ENCODE measurements at places on chromosomes 7 and 10.

DNA sequence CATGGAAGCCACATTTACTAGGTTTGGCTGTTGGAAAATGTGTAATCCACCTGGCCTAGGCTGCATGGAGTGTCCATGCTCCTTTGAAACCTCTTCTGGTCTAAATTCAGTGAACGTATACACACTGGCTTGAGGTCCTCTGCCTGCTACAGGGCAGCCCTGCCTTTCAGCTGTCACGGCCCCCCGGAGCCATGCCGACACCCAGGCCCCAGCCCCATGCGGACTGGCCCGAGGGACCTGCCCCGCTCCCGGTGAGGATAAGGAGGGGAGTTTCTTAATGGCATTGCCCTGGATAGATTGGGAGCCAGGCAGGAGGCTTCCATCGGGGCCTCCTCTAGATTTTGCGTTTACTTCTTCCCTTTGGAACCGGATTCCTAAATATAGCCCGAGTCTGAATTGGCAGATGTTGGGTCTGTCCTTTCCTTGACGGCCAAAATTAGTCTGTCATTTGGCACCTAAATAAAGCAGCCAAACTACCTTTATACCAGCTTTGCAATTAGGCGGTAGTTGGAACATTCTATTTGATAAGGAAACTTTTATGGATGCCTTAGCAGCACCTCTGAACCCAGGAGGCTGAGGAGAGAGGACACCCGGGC lies 72.1 kb upstream of the SH2B2 start:
- DNase-seq: no peak

- no peak for DNase-seq
These were observed 51.7 kb downstream of the LAMB1 start for GRCh38 chr7:107951172-107951787.

GRCh38 chr10:132590094-132590751 lies 52.6 kb downstream of the INPP5A start:
- DNase-seq: no peak

GRCh38 chr7:132577206-132578049 lies 1.2 kb upstream of the PLXNA4 start:
- no peak for DNase-seq

DNA sequence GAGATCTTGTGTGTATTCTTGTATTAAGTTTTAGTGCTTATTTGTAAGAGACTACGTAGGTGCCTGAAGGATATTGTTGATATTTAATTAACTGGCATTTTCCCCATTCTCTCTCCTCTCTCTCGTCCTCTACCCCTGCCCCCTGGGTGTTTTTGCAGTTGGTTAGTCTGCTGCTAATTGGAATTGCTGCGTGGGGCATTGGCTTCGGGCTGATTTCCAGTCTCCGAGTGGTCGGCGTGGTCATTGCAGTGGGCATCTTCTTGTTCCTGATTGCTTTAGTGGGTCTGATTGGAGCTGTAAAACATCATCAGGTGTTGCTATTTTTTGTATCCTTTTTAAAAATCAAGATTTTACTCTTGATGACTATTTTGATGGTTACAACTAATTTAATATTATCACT lies 22.5 kb downstream of the TSPAN13 start:
- no peak for DNase-seq

DNA sequence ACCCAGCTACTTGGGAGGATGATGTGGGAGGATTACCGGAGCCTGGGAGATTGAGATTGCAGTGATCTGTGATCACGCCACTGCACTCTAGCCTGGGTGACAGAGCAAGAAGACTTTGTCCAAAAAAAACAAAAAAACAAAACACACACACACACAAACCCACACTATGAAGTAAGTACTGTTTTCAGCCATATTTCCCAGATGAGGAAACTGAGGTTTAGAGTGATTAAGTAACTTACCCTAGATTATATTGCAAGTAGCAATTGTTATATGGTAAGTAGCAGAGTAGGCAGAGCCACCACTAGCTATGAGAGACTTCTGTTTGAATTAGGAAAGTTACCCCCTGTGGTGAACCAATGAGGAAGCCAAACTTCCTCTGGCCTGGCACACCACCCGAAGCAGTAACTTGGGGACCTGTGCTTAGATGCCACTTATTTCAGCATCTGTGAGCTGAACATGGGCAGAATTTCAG lies 61.9 kb downstream of the MCU start:
- DNase-seq: peak; percentile 69

- no peak for DNase-seq
These were observed 99.4 kb downstream of the CTBP2 start for GRCh38 chr10:125060826-125061556.

GRCh38 chr10:123677556-123677955 lies 11.4 kb downstream of the GPR26 start:
- no peak for DNase-seq

DNA sequence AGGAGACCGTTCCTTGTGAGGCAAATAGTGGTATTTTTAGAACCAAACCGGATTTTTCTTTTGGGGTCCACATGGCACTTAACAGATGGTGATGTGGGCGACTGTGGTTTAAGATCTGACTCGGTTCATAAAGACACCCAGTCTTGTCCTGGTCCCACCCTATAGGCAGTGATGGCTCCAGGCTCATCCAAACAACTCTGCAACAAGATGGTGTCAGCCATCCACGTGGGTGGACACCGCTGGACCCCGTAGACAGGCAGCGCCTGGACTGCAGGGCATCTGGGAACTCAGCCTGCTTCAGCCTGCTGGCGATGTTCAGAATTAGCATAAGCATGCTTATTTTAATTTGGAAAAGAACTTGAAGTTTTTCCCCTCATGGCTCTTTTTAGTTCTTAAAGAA lies 258.4 kb upstream of the FZD1 start:
- DNase-seq: no peak

GRCh38 chr7:51602376-51602775 lies 285.8 kb upstream of the COBL start:
- DNase-seq: no peak

- no peak for DNase-seq
These were observed 26.7 kb downstream of the SHH start for GRCh38 chr7:155785536-155785935.

DNA sequence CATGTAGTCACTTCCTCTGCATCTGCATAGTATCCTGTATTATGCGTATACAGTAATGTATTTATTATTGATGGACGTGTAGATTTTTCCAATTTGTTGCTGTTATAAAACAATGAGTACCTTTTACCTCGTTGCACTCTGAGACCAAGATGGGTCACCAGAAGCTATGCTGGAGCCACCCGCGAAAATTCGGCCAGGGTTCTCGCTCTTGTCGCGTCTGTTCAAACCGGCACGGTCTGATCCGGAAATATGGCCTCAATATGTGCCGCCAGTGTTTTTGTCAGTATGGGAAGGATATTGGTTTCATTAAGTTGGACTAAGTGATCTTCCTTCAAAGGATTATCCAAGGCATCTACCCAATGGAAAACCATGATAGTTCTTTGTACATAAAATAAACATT lies 1.0 kb downstream of the PSMC2 start:
- DNase-seq: no peak

GRCh38 chr7:127886248-127886647 lies 145.0 kb downstream of the LRRC4 start:
- DNase-seq: no peak

Measured in KG1 (cell line).